Bone marrow (tissue), 2 donors: ENCODE measurements at places on chromosomes 7 and 10.

DNA sequence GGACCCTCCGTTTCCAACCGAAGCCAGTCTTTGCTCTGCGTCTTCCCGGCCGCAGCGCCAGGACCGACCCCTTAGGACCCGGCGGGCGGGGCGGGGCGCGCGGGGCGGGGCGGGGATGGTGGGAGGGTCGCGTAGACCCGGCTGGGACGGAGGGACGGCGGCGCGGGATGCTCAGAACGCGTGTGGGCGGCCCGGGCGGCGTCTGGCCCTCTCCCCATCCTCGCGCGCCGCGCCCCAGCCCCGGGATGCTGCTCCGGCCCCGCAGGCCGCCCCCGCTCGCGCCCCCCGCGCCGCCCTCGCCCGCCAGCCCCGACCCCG lies at the start of gene UTF1:
Gene UTF1 (plus strand): TSS at position 174 of the 318 bp plus-strand sequence. CDS start 72 bp downstream, at position 246.
- DNase-seq: no peak

DNA sequence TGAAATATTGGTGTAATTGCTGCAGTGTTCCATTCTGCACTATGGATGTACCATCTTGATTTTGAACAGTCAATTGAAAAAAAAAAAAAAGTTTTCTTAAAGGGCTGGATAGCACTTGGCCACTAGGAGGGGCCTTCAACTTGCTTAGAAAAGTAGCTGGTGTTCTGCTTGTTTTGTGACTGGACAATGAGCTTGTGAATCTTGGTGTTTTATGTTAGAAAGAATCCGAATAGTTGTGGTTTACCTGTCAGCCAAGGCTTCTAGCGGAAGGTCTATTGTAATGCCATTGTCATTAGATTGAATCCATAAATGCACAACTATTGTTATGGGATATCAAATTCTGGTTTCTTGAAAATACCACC lies 77.1 kb downstream of the BMPER start:
- no peak for DNase-seq

DNA sequence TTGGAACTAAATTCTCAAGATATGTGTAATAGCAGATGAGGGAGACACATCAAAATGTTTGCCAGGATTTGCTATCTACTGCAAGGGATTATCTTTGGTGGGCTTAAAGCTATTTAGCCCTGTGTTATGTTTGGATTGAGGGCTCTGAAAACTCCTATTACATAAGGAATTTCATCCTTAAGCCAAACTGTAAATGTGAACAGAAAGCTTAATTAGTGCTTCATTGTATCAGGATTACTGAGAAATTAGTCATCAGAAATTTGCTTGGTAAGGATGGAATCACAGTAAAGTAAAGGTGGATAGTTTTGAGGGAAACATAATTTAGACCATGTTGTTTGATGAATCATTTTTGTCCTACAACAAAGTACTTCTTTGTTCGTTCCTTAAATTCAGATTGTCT lies 8.3 kb downstream of the ANKRD7 start:
- no peak for DNase-seq

- DNase-seq: no peak
These were observed 672.9 kb upstream of the LRRTM3 start for GRCh38 chr10:66252986-66253385.

- DNase-seq: no peak
These were observed 633.2 kb downstream of the ACTR3B start for GRCh38 chr7:153392726-153393125.

- DNase-seq: no peak
These were observed 292.2 kb upstream of the NPVF start for GRCh38 chr7:25520516-25520915.

DNA sequence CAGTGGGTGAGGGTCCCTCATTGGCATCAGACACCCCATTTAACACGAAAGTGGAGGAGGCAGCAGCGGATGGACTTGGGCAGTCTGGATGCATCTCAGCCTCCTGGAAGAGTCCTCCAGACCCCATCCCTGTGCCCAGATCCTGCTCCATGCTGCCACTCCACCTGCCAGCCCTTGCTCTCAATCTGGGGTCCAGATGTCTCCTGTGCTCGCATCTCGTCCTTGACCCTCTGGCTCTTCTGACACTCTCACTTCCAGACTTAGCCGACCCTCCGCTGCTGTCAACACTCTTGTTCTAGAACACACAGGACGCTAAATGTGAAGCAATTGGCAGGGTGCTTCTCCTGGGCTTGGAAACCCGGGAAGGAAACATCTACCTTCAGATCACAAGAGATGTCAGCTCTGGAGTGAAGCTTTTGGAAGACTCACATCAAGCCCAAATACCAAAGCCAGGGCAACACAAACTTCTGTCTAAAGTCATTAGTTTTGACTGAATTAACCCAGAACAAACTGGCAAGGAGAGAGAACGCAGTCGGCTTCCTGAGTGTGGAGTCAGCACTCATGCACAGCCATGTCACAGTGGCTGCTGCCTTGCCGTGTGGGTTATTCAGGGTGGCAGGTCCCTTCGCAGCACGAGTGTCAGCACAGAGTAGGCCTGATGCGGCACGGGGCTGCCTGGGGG lies 379.1 kb downstream of the TCERG1L start:
- no peak for DNase-seq

- DNase-seq: no peak
These were observed 485.8 kb downstream of the PLXNA4 start for GRCh38 chr7:132090444-132090843.

- no peak for DNase-seq
These were observed 21.8 kb upstream of the MRC1 start for GRCh38 chr10:17787087-17787961.

- DNase-seq: no peak
These were observed 7.9 kb upstream of the HOXA2 start for GRCh38 chr7:27110186-27111031.

DNA sequence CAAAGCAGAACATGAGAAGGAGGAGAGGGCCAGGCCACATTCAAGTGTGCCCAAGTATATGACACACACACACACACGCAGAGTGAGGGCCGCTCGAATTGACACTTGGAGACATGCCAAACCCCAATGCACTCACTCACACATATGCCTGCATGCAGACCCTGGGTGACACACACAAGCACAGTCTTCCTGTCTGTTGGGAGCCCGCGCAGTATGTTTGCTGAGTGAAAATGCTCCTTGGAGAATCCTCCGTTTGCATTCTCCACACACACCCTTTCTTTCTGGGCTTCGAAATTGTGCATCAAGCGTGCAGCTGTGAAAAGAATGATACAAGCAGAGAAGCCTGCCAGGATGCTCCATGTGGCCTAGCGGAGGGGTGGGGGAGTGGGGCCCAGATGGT lies 120.9 kb downstream of the PLXNA4 start:
- no peak for DNase-seq

- no peak for DNase-seq
These were observed 211.8 kb upstream of the FOXK1 start for GRCh38 chr7:4470246-4470645.

- no peak for DNase-seq
These were observed 4.5 kb upstream of the SEMA3D start for GRCh38 chr7:85191383-85191782.

GRCh38 chr7:359226-359765 lies 69.3 kb downstream of the FOXL3 start:
- no peak for DNase-seq

GRCh38 chr10:114491933-114492332 lies 87.6 kb upstream of the AFAP1L2 start:
- no peak for DNase-seq

DNA sequence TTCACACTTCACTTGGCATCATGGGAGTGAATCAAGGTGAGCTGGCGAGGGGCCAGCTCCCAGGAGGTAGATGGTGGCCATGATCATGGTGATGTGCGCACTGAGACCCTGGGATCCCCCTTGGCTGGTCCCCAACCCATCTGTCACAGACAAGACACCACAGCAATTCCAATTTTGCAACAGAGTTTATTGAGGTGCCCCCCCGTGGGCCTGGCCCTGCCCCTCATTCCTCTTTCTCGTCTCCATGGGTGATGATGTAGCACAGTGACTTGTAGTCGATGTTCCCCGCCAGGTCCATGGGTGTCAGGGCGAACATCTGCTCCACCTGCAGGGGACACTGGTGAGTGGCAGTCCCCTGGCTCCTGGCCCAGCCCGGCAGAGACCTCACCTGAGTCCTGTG lies 2.4 kb downstream of the MYL7 start:
- DNase-seq: no peak

DNA sequence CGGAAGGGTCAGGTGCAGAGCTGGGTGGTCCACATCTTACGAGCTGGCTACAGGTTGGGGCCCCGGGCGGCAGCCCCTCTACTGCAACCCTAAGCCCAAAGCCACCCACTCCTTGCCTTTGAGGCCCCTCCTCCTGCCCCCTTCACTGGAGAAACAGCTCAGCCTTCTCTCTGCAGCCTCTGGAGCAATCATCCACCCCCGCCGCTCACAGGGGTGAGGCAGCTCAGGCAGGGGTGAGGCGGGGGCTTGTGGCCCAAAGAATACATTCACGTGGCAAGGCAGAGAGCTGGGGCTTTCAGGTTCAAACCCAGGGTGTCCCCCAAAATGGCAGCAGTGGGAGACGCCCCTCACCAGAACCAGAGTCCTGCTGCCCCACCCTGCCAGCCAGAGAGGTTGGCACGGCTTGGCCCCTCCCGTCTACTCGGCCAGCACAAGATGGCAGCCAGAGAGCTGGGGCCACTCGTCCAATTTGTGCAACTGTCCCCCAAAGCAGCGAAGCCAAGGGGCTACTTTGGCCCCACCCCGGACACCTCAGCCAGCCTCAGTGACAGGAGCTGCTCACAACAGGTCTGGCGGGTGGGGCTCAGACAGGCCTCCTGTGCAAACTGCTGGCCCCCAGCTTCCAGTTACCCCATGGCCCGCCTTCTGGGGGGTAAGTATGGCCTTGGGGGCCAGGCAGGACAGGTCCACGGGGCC lies 7.2 kb downstream of the GNB2 start:
- DNase-seq: no peak

GRCh38 chr7:94431176-94431575 lies 36.5 kb downstream of the COL1A2 start:
- no peak for DNase-seq

GRCh38 chr10:97685395-97685958 lies 1.6 kb downstream of the AVPI1 start:
- no peak for DNase-seq

DNA sequence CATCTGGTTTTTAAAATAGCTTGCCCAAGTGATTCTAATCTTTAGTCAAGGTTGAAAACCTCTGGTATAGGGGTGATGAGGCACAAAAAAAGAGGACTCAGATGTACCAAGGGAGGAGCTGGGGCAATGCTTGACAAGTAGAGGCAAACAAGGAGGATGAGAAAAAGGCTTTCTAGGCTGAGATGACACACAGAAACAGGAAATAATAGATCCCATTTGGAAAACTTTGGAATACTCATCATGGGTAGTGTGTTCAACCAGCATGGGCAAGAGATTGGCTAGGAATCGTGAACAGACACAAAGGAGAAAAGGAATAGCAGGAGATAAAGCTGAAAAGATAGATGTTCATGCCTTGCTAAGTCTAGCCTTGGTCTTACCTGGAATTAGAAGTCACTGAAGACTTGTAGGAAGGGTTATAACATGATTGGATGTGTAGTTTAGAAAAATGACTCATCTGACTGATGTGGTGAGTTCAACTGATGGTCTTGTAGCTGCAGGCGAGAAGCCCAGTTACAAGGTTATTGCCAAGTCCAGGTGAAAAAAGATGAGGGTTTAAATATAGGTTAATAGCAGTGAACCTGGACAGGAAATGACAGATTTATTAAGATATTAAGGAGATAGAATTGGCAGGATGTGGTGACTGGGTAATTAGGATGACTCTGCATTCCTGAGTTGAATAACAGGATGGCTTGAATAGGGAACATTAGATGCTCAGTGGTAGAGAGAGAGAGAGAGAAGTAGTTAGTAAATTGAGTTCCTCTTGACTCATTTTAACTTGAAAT lies 214.0 kb upstream of the LRGUK start:
- DNase-seq: no peak

DNA sequence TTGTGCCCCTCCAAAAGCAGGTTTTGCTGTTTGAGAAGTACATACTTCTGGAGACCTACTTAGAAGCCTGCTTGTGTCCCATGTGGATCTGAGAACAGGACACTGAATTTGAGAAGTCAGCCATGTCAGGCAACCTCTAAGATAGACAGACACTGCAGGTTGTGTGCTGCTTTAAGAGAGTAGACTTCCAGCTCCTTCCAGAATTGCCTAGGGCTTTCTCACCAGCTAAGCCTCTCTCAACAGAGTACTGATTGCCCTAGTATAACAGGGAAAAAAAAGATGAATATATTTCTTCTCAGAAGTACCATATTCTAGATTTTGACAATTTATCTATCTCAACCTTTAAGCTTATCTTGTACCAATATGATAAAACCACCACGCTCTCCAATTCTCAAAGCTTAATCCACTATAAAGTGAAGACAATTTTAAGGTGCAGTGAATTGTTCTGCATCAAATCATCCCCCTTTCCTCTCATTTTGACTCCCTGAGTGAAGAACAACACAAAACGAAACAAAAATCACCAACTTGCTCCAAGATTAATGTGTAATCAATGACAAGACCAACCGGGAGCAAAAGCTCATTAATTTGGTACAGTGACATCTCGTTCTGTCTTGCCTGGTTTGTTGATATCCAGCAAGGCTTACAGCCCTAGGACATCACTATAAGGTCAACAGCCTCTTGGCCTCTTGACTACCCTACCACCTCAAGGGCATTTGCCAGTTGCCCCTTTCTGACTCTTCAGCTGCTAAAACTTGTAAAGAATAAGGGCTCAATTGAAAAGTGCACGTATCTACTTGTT lies 214.6 kb downstream of the SORCS1 start:
- DNase-seq: no peak

- no peak for DNase-seq
These were observed 37.3 kb downstream of the ZNF777 start for GRCh38 chr7:149423449-149424110.

- DNase-seq: no peak
These were observed 26.2 kb downstream of the ABLIM1 start for GRCh38 chr10:114631666-114632417.

GRCh38 chr7:108340856-108341411 lies 115.3 kb downstream of the NRCAM start:
- DNase-seq: no peak

DNA sequence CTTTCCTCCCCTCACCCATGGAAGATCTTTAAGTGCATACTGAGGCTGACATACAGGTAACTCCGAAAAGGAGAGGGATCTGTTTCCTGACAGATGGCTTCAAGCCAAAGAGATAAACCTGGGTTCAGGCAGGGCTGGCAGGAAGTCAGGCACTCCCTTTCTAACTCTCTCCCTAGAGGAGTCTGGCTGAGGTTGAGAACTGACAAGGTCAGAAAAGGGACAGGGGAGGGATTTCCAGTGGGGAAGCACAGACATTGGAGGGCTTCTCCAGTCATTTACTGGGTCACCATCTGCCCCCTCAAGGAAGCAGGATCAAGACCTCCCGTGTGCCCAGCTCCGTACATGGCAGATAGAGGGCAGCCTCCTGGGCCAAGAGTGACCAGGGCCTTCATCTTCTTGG lies 31.6 kb downstream of the TLX1 start:
- DNase-seq: no peak

GRCh38 chr7:98500764-98501163 lies 99.9 kb upstream of the BAIAP2L1 start:
- DNase-seq: no peak

DNA sequence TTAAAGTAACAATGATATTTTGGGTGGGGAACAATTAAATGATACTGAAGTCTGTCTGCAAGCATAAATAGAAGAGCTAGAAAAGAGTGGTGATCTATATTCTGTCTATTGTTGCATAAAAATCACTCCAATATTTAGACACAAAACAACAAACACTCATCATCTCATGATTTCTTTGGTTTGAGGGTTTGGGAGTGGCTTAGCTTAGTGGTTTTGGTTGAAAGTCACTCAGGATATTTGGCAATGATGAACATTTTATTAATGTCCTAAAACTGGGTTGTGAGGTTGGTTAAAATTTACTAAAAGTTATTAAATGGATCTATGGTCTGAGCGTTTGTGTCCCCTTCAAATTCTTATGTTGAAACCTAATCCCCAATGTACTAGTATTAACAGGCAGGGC lies 54.7 kb upstream of the EGFR start:
- no peak for DNase-seq
